ENCODE measurements at places on chromosomes 7 and 10.

GRCh38 chr10:63286340-63286739 is 153.2 kb downstream of the NRBF2 start:
- no peak for DNase-seq

DNA sequence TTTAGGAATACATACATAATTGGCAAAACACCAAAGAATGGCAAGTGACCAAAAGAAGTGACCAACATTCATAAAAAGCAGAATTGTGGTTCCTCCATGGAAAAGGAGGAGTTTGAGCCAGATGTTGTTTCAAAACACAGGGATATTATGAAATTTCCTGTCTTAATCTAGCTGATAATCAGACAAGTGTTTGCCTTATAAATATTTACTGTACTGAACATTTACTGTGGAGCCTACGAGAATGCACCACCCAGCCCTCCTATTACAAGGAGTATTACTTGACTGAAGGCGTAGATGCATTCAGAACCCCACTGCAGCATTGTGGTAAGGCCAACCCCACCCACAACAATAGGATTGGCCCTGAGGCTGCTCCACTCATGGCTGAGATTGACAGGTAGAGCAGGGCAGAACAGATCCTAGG is 118.9 kb downstream of the AKR1D1 start:
- DNase-seq: no peak

- DNase-seq: no peak
Measured at GRCh38 chr7:42105554-42106358, 131.3 kb downstream of the GLI3 start.

- no peak for DNase-seq
Measured at GRCh38 chr10:43055991-43056567, 20.8 kb upstream of the RET start.

- no peak for DNase-seq
Measured at GRCh38 chr10:88660598-88660884, 3.7 kb upstream of the LIPF start.

DNA sequence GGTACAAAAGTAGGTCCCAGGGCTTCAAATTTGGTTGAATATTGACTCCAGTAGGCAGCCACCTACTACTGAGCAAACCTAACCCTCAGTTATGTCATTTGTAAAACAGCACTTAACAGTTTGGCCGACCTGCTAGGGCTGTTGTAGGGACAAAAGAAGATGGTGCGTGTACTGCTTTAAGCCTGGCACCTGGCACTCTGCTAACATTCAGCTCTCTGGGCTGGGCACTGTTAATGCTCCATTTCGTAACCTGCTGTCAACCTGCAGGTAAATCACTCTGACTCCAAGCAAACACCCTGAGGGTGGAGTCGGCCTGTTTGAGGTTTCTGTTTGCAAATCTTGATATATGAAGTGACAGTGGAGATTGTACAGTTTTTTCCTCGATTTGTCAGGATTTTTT is 7.2 kb downstream of the ZKSCAN1 start:
- DNase-seq: no peak

DNA sequence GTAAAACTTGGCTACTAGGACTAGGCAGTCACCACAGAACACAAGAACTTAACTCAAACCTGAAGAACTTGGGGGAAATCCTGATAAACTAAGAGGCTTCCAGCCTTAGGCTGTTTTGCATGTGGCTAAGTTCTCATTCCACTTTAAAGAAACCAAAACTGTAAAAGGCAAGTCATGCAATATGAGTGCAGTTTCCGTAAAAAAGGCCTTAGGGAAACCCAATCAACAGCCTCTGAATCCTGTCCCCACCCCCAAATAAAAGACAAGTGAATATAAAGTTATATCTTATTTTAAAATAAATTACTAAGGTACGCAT is 95.1 kb downstream of the USP6NL start:
- DNase-seq: no peak

GRCh38 chr7:1321411-1322239 is 89.0 kb downstream of the UNCX start:
- DNase-seq: no peak

DNA sequence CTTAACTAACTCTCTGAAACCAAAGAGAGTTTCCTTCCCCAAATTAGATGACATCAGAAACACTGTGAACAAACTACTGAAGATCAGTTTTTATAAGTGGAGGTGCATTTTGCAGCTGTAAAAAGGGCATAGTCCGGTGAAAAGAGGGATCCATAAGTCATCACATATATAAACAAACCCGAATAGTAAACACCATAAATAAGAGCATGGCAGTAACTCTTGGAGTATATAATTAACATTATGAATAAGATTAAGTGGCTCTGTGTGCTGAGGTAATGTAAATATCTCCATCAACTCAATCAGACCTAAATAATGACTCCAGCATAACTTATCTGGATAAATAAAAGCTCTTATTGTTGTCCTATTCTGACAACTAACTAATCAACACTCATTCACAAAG is 43.0 kb upstream of the SHTN1 start:
- DNase-seq: no peak

GRCh38 chr7:81120111-81120510 is 201.3 kb upstream of the SEMA3C start:
- DNase-seq: no peak

- no peak for DNase-seq
Measured at GRCh38 chr10:4170181-4170580, 385.2 kb upstream of the KLF6 start.

DNA sequence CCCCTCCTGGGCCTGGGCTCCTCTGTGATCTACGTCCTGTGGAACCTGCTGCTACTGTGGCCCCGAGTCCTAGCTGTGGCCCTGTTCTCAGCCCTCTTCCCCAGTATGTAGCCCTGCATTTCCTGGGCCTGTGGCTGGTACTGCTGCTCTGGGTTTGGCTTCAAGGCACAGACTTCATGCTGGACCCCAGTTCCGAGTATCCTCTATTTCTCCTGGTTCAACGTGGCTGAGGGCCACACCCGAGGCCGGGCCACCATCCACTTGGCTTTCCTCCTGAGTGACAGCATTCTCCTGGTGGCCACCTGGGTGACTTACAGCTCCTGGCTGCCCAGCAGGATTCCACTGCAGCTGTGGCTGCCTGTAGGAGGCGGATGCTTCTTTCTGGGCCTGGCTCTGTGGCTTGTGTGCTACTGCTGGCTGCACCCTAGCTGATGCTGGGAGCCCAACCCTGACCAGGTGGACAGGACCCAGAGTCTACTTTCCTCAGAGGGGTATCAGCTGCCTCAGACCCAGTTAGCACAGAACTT is 37.8 kb upstream of the MMD2 start:
- no peak for DNase-seq

DNA sequence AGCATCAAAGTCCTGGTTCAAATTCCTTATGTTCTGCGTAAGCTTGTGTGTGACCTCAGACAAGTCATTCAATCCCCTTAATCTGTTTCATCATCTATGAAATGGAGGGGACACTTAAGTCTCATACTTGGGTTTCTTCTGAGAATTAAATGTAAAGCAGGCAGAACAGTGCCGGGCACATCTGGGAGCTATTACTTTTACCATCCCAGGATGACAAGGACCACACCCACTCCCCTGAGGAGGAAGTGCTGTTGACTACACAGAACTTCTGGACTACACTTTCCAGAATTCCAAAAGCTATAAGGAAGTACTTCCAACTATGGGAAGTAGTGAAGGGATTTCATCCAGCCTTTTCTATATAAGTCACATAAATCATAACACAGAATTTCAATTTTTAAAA is 294.9 kb downstream of the IPMK start:
- DNase-seq: no peak

DNA sequence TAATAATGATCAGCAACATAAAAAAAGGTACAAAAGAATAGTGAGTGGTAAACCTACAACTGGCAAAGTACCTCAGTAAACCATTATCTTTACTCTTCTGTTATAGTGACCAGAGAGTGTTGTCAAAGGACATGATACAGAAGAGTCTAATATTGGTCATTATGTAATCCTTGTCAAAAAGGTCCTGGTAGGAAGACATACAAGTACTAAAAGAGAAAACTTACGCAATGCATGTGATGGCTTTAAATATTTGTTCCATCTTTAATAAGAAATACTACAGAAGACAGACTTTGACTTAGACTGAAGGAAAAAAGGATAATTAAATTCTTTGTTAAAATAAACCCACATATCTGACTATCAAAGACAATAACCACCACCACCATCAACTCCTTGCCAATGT is 6.5 kb downstream of the DOCK4 start:
- DNase-seq: no peak

GRCh38 chr7:132250480-132251326 is 325.6 kb downstream of the PLXNA4 start:
- no peak for DNase-seq

GRCh38 chr7:127874951-127875608 is 156.2 kb downstream of the LRRC4 start:
- no peak for DNase-seq

- no peak for DNase-seq
Measured at GRCh38 chr10:32459051-32459698, 13.2 kb downstream of the CCDC7 start.

DNA sequence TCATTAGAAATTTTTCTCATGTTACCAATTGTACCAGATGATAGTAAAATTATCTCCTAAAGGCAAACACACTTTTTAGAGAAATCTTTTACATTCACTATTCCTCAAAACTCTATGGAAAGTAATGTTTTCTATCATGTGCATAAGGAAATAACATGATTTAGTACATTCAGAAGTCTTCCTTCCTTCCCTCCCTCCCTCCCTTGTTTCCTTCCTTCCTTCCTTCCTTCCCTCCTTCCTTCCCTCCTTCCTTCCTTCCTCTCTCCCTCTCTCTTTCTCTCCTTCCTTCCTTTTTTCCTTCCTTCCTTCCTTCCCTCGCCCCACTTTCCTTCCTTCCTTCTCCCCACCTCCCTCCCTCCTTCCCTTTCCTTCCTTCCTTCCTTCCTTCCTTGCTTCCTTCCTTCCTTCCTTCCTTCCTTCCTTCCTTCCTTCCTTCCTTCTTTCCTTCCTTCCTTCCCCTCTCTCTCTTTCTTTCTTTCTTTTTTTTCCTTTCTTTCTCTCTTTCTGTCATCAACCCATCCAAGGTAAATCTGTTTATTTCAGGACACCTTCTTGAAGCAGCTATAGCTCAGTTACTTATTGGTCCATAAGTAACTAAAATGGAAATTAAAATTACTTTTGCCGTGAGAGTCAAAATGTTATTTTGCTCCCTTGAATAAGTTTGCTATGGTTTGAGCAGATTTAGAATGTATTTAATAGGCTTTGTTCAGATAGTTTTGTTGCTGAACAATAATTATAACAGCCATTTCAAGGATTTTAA is 197.9 kb downstream of the PLXDC2 start:
- no peak for DNase-seq

DNA sequence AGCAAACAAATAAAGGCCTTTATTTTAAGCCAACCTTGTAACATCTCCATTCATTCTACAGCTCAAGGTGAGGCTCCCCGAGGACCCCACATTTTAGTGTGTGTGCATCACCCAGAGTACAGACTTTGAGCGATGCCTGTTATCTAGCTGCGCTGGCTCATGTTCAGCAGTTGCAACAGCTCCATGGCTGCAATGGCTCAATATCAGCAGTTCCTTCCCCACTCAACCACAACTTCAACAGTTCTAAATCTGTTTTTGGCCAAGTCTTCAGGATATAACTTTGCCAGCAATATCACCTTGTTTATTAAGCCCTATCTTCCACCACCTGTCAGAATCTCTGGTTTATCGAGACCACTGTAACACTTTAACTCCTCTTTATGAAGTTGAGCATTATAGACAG is 95.8 kb downstream of the WNT2 start:
- DNase-seq: no peak

GRCh38 chr7:77409005-77409738 is 7.0 kb downstream of the GSAP start:
- no peak for DNase-seq

DNA sequence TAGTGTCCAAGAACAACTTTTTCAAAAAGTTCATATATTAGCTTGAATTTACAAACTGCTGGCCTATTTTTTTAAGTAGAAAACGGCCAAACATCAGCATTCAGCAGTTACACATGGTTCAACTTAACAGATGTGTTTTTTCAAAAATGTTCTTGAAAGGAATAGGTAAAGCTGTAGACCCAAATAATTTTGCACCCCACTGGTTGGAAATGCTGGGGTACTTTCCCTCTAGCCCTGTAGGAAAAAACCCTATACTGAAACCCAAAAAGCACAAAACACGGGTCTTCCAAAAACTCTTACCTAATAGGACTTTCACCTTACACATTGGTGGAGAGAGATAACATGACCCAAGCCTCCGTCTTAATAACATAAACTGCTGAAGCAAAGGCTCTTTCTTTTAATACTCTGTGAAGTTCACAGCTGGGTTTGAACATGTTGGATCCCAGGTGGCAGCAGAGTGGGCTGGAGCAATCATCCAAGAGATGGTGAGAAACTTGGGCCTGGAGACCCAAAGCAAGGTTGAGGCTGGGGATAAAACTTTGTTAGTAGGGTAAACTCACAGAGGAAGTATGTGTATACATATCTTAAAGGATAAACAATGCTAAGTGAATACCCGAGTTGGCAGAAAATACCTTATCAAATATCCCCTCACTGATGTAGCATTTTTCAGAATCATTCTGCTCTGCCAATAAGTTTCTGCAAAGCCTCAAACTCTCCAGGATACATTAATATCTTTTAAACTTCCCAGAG is 629 bp upstream of the DNAJC9 start:
- DNase-seq: peak; percentile 42
